ENCODE measurements at places on chromosomes 4 and X. TPM values are rescaled to one million over a fixed set of nuclear protein-coding genes. Genes with fewer than 3 reads are reported as not detected.

The SPARCL1 gene
- polyA plus RNA-seq, result 93.2 TPM

The DCAF4L1 gene
- 0.30 TPM for polyA plus RNA-seq

The EDA gene
- polyA plus RNA-seq, result 0.93 TPM

The GAGE13 gene
- polyA plus RNA-seq, result not detected

The CABS1 gene
- polyA plus RNA-seq, result not detected

The GAGE12F gene
- not detected for polyA plus RNA-seq

The NOX1 gene
- 0.08 TPM for polyA plus RNA-seq

The DMRTC1B gene
- polyA plus RNA-seq, result 0.96 TPM

The VSIG4 gene
- 82.2 TPM for polyA plus RNA-seq

The CEP135 gene
- polyA plus RNA-seq, result 2.2 TPM

The FAT4 gene
- polyA plus RNA-seq, result 2.6 TPM

The PNMA5 gene
- polyA plus RNA-seq, result 0.04 TPM

DNA sequence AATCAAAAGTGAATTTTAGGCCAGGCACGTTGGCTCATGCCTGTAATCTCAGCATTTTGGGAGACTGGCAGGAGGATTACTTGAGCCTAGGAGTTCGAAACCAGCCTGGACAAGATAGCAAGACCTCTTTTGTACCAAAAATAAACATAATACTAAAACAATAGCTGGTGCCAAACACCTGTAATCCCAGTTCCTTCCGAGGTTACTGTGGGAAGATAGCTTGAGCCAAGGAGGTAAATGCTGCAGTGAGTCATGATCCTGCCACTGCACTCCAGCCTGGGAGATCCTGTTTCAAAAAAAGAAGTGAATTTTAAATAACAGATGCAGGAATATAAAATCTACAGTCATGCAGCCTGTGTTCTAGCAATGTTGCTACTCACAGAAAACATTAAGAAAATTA is 488.3 kb downstream of the PPARGC1A start:
- H3K27ac ChIP-seq, result no peak overlapping the region
- no peak overlapping the region for H3K4me3 ChIP-seq
- H3K4me1 ChIP-seq, result no peaks in the 10 kb centered on the region
- H3K36me3 ChIP-seq, result no peaks in the 10 kb centered on the region
- DNase-seq, result no peak

DNA sequence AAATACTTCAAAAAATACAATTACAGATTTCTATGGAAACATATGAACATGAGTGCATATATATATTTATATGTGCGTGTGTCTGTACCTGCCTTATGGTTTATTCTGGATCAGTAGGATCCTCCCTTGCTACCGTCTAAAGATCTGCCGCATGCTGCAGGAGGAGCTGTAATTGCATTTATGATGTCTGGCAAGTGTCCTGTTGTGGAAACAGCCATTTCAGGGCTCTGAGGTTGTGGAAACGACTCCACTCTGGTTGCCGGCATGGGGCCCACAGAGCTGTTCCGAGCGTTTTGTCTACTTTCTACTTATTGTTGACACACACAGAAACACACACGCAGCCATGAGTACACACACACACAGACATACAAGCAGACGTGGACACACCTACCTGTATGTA is 21.3 kb downstream of the CD99 start:
- DNase-seq, result no peak
- H3K4me1 ChIP-seq, result peaks cover 22% of the 10 kb centered on the region
- H3K4me3 ChIP-seq, result no peak overlapping the region
- H3K27me3 ChIP-seq, result no peaks in the 10 kb centered on the region
- no peak overlapping the region for H3K27ac ChIP-seq
- peaks cover 16% of the 10 kb centered on the region for H3K36me3 ChIP-seq

DNA sequence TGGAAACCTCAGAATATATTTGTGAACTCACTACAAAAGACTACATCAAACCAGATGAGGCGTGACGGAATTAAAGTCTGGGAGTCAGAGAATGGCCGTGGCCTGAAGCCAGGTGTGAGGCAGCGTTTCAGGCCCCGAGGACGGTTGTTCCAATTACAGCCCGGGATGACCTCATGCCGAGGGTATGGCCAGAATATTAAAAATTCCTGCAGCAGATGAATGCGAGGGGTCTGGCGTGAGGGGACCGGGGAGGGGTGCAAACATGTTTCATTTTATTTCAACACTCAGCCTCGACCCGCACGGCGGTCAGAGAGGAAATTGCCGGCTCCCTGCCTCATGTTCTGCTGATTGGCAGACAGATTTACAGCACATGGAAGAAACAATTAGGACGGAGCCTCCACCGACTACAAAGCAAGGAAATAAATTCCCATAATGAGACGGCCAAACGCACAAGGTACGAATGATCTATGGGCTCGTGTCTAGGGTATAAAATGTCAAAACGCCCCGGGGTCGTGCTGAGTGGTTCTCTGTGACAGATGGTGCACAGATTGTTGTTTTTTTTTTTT is 289.7 kb downstream of the SHOX start:
- no peak overlapping the region for H3K27ac ChIP-seq
- no peaks in the 10 kb centered on the region for H3K4me1 ChIP-seq
- no peak for DNase-seq
- H3K36me3 ChIP-seq, result no peaks in the 10 kb centered on the region
- no peak overlapping the region for H3K4me3 ChIP-seq
- no peaks in the 10 kb centered on the region for H3K27me3 ChIP-seq

GRCh38 chr4:47031751-47032404 is 511 bp downstream of the GABRB1 start:
- H3K27me3 ChIP-seq, result no peaks in the 10 kb centered on the region
- no peak overlapping the region for H3K4me3 ChIP-seq
- H3K4me1 ChIP-seq, result peaks cover 3% of the 10 kb centered on the region
- no peak overlapping the region for H3K27ac ChIP-seq
- DNase-seq, result no peak

GRCh38 chr4:117370944-117371668 is 285.7 kb upstream of the TRAM1L1 start:
- no peak overlapping the region for H3K4me3 ChIP-seq
- no peaks in the 10 kb centered on the region for H3K27me3 ChIP-seq
- H3K27ac ChIP-seq, result no peak overlapping the region

DNA sequence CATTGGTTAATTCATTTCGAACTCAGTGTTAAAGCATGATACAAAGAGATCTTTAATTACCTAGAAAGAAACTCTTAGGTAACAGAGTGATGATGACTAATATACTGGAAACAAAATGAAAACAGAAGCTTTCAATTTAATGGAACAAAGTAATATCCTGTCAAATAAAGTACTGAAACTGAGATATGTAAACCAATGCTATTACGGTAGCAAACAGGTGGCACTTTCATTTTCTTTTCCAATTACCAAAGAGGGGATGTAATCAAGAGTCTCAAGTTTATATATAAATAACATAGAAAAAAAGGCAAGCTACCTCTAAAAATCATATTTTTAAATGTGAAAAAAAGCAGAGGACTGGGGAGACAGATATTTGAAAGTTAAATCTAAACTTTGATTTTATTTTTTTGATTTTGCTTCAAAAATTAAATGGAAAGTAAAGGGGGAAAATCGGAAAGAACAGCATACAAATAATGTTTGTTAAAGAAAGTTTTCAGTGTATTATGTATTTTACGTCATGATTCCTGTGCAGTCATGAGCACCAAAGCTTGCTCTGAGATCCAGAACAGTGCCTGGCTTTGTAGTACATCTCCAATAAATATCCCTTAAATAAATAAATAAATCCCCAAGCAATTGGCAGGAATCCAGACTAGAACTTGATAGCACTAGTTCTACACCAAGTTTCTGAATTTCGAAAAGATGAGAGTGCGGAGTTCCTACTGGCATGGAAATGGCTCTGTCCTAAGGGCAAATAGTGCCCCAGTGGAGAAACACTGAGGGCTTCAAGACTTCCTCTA is 25.0 kb upstream of the RAPGEF2 start:
- H3K36me3 ChIP-seq, result no peaks in the 10 kb centered on the region
- no peaks in the 10 kb centered on the region for H3K4me1 ChIP-seq
- DNase-seq, result no peak
- no peaks in the 10 kb centered on the region for H3K27me3 ChIP-seq

DNA sequence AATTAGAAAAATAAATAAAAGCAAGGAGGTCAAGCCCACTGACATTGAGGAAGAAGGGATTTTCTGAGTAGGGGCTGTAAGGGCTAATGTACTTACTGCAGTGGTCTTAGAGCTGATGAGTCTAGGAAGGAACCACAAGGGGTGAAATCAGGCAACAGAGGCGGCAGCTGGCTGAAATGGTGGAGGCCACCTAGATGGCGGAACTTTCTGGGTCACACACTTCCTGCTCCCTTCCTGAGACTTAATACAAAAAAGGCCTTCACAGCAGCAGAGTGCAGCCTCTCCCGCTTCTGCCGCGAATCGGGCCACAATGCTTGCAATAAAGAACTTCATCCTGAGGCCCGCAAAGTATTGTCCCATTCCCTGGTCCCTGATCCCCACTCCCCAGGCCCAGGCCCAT is 15.4 kb downstream of the SNX12 start:
- no peaks in the 10 kb centered on the region for H3K4me1 ChIP-seq
- no peaks in the 10 kb centered on the region for H3K27me3 ChIP-seq
- H3K36me3 ChIP-seq, result peaks cover under 1% of the 10 kb centered on the region
- H3K4me3 ChIP-seq, result no peak overlapping the region
- H3K27ac ChIP-seq, result no peak overlapping the region

GRCh38 chr4:77354550-77354949 is 197.5 kb downstream of the CCNG2 start:
- H3K4me1 ChIP-seq, result no peaks in the 10 kb centered on the region
- H3K27me3 ChIP-seq, result no peaks in the 10 kb centered on the region
- no peak overlapping the region for H3K4me3 ChIP-seq

DNA sequence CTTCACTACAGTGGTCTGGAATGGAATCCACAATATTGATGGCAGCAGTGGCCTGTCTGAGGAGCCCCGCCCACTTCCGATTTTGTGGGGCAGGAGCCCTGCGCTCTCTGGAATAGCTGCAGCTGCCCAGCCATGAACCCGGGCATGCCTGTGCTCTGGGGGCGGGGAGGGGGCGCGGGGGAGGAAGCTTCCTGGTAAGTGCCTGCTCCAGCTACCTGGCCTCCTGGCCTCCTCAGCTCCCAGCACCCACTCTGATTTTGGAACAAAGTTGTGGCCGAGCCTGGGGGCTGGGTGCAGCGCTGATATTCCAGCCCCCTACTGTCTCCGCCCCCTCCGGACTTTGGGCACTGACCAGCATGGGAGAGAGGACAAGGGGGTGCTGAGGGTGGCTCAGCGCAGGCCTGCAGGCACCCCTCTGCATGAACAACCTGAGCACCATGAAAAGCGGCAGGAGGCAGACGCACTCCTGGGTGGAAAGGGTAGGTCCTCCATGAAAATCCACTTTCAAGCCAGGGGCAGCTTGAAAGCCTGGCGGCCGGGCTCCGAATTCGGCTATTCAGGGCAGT is 972.7 kb upstream of the AGA start:
- DNase-seq, result no peak
- no peaks in the 10 kb centered on the region for H3K4me1 ChIP-seq
- no peaks in the 10 kb centered on the region for H3K36me3 ChIP-seq
- no peak overlapping the region for H3K4me3 ChIP-seq

DNA sequence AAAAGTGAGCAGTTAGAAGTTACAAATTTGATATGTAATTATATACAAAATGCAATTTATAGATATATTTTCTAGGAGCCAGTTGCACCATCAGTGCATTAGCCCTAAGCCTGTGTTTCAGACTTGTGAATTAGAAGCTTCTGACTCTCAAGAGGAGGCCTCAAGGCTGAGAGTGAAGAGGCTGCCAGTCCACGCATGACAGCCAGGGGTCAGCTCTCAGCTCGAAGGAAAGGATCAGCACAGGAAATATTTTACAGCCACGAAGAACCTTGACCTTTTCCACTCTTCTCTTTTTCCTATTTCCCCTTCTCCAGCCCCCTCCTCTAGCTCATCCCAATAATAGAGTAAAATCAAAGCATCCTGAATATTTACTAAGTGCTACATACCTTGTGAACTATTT is 642.4 kb downstream of the TRIML1 start:
- H3K27ac ChIP-seq, result no peak overlapping the region
- peak; percentile 15 for DNase-seq
- no peaks in the 10 kb centered on the region for H3K4me1 ChIP-seq
- no peak overlapping the region for H3K4me3 ChIP-seq
- H3K36me3 ChIP-seq, result no peaks in the 10 kb centered on the region
- no peaks in the 10 kb centered on the region for H3K27me3 ChIP-seq

DNA sequence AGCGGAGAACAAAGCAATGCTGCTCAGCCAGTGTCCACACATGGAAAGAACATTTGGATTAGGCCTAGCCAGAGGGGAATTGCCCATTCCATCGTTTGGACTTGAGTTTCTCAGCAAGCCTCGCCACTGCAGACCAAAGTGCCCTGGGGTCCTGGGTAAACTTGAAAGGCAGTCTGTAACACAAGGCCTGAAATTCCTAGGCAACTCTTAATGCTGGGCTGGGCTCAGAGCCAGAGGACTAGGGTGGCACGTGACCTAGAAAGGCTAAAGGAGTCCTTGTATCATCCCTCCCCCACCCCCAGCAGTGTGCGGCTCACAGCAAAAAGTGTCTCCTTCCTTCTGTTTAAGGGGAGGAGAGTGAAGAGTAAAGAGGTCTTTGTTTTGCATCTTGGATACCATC is 210.4 kb upstream of the ARX start:
- no peaks in the 10 kb centered on the region for H3K4me1 ChIP-seq
- H3K27me3 ChIP-seq, result no peaks in the 10 kb centered on the region
- DNase-seq, result peak; percentile 17
- no peak overlapping the region for H3K27ac ChIP-seq
- no peaks in the 10 kb centered on the region for H3K36me3 ChIP-seq
- H3K4me3 ChIP-seq, result no peak overlapping the region

DNA sequence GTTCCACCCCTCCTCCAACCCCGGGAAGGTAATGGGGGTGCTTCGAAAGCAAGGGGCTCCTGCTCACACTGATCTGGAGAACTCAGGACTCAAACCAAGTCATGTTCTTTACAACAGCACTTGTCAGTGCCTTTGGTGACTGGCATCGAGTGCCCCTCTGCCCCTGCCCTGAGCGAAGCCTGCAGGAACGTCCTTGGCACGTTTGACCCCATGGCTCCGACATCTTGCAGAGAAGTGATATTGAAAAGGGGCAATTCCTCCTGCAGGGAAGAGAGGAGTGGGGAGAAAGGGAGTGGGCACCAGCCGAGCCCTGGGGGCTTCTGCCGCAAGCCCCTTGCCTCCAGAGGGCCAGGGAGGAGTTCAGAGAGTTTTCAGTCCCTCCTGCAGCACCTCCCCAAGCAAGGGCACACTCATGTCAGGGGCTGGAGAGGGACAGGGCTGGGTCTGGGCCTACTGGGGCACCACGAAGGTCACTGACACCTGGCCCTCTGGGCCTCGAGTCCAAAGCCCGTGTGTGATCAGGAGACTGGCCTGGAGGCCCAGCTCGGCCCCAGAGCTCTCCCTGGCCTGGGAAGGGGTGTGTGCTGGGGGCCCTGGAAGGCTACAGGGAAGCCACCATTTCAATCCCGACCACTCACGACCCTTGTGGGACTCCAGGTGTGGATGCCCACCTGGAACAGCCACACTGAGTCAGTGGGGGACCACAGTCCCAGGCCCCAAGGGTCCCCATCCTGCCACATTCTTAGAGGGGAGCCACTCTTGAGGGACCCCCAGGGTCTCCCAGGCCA is 94.9 kb upstream of the NKX1-1 start:
- no peaks in the 10 kb centered on the region for H3K4me1 ChIP-seq
- DNase-seq, result no peak
- no peaks in the 10 kb centered on the region for H3K36me3 ChIP-seq
- no peaks in the 10 kb centered on the region for H3K27me3 ChIP-seq
